ENCODE measurements at places on chromosomes 2 and 18. TPM values are rescaled to one million over a fixed set of nuclear protein-coding genes. Genes with fewer than 3 reads are reported as not detected.
A peak's percentile ranks its signal among the peaks of the same experiment; 100 is the strongest.

DNA sequence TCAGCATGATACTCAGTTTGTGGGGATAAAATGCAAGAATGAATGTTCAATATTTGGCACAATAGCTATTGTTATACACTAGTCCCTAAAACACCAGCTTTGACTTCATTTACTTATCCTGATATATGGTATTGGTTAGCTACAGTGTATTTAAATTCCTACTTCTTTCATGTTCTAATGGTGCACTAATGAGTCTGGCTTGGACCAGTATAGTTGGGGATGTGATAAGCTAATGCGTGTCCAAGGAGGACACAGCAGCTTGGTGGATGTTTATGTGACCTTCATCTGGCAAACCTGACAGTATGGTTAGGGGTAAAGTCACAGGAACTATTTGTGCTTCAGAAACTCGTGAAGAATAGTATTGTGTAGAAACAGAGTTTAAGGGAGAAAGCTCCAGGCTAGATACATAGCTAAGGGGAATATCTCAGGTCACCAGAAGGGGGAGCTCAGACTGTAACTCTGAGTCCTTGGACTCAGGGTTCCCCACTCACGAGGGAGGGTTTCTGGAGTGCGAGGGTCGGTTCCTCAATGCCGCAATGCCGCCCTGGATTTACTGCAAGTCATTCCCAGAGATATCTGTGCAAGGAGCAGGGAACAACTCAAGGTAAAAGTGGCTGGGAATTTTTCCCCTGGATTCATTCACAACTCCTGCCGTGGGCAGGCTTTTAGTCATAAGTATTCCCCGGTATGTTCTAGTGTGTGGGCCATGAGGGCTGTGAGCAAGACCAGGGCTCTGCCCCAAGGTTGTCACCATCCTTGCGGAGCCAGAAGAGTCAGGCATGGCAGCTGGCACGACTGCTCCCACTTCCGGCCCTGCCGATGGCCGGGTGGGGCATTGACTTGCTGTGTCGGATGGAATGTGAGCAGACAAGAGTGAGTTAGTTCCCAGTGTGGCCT, 14.5 kb downstream of the IL1R2 start:
- no peak for DNase-seq

The NRP2 gene
- total RNA-seq, result 62.4 TPM

- peak; percentile 18 for DNase-seq
Measured at GRCh38 chr2:189425676-189426075, 15.6 kb upstream of the WDR75 start.

GRCh38 chr18:22556222-22557167, 138.8 kb upstream of the CTAGE1 start:
- peak; percentile 58 for DNase-seq

The ALKAL2 gene
- not detected for total RNA-seq

The TMEM37 gene
- 0.27 TPM for total RNA-seq

GRCh38 chr18:44679056-44679913, 1.4 kb upstream of the SETBP1 start:
- DNase-seq, result peak; percentile 83

The TMEM131 gene
- total RNA-seq, result 9.7 TPM

DNA sequence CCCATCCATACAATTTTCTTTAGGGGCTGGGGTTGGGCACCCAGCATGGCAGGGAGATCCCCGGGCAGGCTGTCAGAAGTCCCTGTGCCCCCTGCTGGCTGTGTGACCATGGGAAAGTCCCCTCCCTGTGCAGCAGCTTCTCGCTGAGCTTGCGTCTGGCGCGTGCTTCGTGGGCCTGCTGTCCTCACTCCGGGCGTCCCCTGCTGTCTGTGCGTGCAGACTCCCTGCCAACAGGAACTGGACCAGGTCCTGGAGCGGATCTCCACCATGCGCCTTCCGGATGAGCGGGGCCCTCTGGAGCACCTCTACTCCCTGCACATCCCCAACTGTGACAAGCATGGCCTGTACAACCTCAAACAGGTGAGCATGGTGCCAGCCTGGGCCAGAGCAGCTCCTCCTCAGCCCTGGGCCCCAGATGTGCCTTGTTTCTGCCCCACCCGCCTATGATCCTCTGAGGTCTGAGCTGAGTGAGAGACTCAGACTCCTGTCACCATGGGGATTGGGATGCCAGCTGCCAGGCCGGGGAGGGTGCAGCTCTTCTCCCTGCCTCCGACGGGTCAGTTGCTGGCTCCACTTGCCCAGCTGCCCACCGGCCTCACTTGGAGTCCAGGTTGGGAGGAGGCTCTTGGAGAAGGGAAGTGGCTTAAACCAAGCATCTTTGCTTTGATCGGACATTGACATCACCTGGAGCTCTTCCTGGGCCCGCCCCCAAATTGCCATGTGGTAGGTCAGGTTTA, 28.6 kb downstream of the IGFBP2 start:
- DNase-seq, result no peak

DNA sequence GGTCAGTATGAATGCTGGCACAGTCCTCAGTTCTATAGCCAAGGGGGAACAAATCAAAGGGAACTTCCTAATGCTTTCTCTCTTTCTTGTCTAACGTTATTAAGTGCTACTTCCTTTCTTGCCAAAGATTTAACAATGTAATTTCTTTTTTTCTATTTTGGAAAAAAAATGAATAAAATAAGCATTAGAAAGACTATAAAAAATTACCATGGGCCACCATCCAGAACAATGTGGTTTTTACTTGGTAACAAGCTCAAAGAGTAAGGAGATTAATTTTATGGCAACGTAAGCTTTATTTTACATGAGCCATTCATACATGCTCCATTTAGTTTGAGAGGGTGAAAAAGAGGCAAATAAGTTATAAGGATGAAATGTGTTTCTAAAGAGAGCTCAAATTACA, 40.1 kb downstream of the SERPINE2 start:
- DNase-seq, result no peak

The TRABD2A gene
- 22.7 TPM for total RNA-seq

The STARD6 gene
- not detected for total RNA-seq

DNA sequence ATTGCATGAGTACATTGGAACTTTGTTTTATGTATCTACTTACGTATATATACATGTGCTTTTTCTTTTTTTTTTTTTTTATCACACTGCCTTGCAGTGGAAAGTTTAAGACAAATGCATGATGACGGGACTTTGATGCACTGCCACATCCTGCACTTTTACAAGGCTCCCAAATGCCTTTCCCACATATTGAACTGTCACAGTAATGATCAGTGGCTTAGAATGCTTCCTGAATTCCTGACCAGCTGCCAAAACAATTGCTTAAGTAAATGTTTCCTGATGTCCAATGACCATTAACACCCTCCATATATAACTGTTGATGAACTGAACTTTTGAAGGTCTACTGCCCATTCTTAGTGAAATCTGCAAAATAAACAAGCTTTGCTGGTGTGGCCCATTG, 60.2 kb downstream of the LYPD6B start:
- peak; percentile 52 for DNase-seq

The BOLA3 gene
- 156 TPM for total RNA-seq

DNA sequence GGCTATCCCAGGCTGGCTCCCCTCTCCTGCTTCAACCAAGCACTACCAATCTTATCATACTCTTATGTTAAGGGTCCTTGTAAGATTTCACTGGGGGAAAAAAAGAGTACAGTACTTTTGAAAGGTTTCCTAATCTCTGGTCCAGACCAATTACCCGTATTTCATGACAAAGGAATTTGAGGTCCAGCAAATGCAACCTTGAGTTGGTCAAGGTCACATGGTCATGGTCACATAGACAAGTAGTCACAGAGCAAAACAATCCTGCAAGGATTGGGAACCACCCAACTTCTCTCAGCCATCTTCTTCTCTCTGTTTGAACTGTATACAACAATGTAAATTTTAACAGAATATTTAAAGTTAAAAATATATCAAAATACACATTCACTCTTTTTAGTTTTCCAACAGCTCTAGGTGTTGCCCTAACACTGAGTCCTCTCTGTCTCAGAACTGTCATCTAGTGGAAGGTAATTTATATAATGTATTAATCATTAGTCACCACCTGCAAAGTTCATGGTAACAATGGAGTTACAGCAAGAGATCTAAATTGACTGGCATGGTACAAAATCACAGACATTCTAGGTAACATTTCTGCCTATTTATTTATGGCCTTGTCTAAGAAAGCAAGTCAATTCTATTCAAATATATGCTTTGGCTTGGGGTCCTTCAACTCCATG, 21.5 kb downstream of the DTNB start:
- no peak for DNase-seq

DNA sequence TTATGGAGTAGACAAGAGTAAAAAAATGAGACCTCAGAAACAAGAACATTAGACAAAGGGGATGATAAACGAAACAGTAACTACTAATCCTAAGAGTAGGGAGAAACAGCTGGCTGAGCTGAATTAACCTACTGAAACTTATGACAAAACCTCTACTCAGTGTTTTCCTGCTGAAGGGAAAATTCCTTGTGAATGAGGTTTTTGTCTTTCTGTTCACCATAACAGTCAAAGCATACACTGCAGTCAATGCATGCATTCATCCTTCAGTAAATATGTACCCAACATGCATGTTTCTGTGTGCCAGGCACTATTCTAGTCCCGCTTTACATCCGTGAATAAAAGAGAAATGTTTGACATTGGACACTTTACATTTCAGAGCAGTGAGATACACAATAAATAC, 805.6 kb upstream of the KLHL29 start:
- no peak for DNase-seq

GRCh38 chr2:88967844-88968243, 276.4 kb downstream of the RPIA start:
- peak; percentile 55 for DNase-seq

- DNase-seq, result no peak
Measured at GRCh38 chr2:228590681-228591080, 409.2 kb upstream of the SPHKAP start.

The NFATC1 gene
- not detected for total RNA-seq

DNA sequence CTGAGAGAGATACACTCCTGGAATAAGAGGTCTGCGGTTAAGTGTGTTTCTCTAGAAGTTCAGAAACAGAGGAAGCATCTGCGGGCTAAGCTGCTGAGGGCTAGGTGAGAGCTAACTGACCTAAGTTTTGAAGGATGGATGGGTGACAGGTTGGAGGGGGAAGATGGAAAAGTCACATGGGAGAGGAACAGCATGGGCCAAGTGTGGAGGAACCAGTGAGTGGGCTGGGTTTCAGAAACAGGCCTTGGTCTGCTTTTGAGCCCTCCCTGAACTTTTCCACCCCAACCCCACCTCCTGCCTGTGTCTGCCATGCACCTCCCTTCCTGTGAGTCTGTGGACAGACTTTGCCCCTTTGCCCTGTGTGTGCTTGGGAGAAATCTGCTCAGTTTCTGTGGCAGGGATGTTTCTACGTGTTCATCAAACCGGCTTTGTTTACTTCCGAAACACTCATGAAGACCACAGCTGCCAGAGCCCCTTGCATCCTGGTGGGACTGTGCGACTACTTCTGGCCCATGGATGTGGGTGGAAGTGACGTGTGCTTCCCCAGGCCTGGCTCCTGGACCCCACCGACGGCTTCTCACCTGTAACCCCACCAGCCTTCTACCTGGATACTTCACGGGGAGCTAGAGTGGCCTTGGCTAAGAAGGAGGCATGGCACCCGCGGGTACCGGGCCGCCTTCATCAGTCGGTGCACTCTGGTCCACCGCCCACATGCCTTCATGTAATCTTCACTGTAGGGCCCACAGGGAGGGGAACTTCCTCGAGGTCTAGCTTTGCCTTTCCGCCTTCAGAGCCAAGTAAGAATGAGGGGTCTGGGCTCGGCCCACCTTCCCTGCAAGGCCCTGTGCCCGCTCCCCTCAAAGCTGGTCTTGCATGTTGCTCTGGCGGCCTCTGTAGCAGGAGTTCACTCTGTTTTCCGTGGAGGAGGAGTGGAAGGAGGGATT, 1.4 kb upstream of the HPCAL1 start:
- DNase-seq, result no peak

DNA sequence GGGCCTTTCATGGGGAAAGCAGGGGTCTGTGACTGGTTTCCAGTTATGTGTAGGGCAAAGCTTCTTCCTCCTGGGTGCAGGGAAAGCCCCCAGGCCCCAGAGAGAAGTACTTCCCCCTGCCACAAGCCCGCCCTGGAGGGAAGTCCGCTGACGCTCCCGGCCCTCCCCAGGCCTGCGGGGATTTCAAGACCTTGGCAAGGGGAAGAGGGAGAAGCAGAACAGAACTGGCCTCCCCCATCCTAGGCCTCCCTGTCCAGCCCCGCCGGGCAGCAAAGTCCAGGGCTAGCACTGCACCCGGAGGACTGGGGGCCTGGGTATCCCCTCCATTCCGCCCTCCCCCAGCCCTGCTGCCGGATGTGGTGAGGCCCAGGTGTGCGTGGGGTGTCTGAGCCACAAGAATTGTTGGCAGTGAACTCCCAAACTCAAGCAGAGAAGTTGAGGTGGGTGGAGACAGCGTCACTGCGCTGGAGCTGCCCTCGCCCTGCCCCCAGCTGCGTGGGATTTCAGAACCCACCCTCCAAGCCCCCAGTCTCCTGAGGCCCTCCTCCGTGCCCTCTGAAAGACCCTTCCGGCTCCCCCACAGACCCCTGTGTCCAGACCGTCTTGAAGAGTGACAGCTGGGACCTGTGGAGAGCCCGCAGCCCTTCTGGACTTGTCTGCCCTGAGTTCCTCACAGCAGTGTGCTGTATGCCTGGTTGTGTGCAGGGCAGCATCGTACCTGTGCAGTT, 1.1 kb upstream of the DUSP2 start:
- DNase-seq, result no peak

The BMP10 gene
- total RNA-seq, result not detected

- no peak for DNase-seq
Measured at GRCh38 chr2:62071760-62072680, 123.9 kb upstream of the B3GNT2 start.

The SLC9A4 gene
- total RNA-seq, result not detected

- peak; percentile 60 for DNase-seq
Measured at GRCh38 chr18:10047237-10047636, 133.4 kb downstream of the VAPA start.

- DNase-seq, result peak; percentile 35
Measured at GRCh38 chr2:117785740-117786139, 28.8 kb upstream of the DDX18 start.

- DNase-seq, result no peak
Measured at GRCh38 chr2:162457490-162457889, 113.6 kb downstream of the GCA start.

The HK2 gene
- 13.3 TPM for total RNA-seq

- no peak for DNase-seq
Measured at GRCh38 chr18:24949908-24950307, 402.1 kb downstream of the ZNF521 start.

GRCh38 chr2:207126724-207127308, 38.9 kb downstream of the KLF7 start:
- DNase-seq, result peak; percentile 63
